ENCODE measurements at places on chromosomes 5 and 9.
A peak's percentile ranks its signal among the peaks of the same experiment; 100 is the strongest.

GRCh38 chr9:123401879-123402513, 46.0 kb downstream of the CRB2 start:
- peak; percentile 87 for DNase-seq

DNA sequence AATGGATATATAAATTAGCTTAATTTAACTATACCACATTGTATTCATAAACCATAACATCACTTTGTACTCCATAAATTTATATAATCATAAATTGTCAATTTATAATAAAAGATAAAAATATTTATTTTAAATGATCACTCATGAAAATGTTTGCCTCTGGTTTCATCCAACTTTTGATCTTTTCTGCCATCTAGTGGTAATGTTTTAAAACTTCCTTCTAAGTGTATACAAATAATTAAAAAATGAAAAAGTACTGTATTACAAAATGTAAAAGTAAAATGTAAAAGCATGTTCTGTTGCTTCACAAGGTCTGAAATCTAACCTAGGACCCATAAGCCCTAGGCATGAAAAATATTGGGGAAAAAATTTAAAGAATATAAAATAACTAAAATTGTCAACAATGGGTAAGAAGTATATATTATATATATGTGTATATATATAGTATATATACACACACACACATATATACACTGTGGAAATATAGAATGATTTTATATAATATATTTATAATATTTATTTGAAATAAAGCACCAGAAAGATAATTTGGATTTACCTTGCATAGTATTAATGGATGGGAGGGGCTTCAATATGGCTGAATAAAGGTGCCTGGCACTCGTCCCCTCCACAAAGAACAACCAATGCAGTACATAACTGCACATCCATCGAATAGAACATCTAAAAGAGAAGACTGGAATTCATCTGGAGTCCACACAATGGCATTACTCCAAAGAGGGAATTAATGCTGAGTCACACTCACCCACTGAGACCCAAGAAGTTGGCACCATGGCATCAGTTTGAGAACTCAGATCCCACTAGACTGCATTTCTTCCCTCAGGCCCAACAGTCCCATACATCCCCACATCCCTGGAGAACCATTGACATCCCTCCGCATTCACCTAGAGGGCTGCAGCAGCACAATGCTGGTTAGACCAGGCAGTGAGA, 32.5 kb downstream of the ANXA1 start:
- peak; percentile 2 for DNase-seq

DNA sequence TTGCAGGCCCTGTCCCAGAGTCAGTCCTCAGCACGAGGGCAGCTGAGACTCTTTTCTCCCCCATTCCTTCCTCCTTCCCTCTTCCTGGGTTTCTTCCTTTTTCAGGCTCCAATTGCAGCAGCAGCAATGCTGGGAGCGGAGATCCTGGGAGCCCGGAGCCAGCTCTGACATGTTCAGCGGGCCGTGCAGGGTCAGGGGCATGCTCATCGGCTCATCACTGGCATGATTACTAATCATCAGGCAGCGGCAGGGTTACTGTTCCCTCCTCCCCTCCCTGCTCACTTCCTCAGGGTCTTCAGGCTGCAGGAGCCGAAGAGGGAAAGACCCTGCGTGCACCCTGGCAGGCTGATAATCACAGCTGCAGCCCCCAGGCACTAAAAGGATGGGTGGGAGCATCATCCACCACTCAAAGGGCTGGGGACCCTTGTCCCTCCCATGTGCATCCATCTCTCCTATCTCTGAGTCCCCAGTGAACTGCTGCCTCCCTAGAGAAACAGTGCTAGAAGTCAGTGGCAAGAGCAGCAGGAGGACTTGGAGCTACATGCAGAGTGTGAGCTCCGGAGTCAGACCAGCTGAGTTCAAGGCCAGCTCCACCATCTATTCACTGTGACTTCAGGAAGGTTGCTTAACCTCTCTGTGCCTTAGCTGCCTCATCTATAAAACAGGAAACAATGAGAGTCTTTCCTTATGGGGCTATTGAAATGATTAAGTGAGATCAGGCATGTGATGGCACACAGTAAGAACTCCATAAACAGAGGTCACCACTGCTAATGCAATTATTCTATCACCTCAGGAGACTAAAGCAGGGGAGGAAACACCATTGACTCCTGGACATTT, 7.8 kb upstream of the KCNIP1 start:
- DNase-seq = no peak

DNA sequence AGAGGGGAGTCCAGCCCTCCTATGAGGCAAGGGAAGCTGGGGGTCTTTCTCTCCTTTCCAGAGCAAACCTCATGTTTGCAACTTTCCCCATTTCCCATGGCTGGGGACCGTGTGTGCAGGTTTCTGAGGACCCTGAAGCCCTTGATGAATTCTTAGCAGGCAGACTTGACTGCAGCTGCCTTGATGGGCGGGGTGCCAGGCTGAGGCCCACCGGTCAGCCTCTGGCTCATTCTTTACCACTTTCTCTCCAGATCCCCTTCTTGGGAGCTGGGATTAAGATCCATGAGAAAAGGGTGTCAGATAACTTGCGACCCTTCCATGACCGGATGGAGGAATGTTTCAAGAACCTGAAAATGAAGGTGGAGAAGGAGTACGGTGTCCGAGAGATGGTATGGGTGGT, 30.0 kb upstream of the FOXI1 start:
- DNase-seq = no peak

GRCh38 chr9:114130141-114130540, 25.2 kb upstream of the COL27A1 start:
- no peak for DNase-seq

DNA sequence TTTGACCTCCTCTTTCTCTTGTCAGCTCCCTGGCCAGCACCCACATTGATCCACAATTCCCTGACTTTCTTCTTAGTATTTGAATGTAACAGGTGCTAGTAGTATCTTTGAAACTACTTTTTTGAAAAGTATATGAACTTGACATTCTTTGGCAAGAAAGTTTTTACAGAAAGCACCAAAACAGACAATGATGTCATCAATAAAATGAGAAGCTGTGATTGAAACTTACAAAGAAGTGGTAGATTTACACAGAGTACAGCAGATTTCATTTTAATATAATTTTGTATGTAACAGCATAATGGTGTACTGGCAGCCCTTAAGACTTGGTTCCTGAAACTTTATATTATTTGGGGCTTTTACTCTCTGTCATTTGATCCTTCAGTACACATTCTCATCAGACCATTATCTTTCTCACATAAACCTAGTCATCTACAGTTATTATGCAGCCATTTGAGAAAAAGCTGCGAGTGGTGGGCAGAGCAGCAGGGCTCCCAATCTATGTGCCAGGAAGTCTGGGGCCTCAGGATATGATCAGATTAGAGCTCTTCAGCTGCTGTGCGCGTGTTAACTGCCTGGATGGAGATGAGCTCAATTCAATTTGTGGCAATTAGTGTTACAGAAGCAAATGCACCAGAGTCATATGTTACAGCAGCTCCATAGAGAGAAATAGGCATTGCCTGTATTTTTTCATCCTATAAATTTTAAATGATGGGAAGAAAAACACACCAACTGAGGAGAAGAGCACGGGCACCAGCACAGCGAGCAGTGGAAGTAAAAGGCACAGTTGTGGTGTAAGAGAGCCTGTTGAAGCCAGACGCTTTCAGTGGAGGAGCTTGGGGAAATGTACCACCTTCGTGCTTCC, 126.1 kb downstream of the STARD4 start:
- DNase-seq = no peak

- no peak for DNase-seq
Measured at GRCh38 chr5:57181154-57181553, 7.3 kb downstream of the GPBP1 start.

- DNase-seq = no peak
Measured at GRCh38 chr5:156402387-156402921, 75.5 kb downstream of the SGCD start.

- DNase-seq = no peak
Measured at GRCh38 chr5:170760113-170760512, 23.4 kb upstream of the GABRP start.

DNA sequence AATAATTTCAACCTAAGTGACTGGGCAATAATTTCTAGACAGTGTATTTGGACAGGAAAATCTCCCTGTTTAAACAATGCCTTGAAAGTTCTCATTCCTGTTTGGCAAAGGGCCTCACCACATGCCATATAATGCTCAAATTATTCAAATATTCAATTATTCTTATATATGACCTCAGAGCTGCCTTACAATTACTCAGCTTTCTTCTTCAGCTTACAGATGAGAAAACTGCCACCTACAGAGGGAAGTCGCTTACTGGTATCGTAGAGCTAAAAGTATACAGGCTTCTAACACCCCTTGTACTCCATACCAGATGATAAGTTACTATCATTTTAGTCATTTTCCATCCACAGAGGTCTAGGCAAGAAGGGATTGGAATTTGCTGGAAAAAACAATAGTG, 830.3 kb downstream of the BRINP1 start:
- DNase-seq = no peak

DNA sequence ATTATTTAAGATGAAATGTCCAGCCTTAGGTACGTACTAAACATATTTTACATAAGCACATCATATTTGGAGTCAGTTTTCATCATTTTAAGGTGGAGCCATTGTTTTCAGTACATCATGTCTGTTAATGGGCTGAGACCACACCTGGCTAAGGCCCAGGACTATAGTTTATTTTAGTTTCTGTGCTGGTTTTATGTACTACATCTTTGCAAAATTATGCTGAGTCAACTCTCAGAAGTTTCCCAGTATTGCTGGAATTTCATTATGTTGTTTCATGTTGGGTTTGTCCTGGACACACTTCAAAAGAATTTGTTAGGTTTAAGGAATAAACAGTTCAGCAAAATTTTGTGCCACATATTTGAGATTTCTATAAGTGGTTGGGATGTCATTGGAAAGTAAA, 171.2 kb downstream of the CCDC171 start:
- DNase-seq = no peak

DNA sequence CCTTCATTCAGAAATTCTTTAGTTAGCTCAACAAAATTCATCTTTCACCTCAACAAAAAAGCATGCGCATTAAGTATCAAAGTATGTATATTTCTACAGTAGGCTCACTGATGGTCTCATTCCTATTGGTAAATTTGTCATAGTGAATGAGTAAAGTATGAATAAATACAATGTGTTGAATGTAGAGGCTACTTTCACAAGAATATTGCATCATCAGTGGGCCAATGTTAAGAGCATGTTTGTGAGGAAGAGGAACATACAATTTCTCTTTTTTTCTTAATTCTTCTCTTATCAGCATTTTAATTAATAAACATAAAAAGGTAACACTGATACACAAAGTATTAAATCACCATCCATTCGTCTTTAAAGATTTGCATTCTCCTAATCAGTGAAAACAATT, 505.1 kb downstream of the CETN3 start:
- no peak for DNase-seq

DNA sequence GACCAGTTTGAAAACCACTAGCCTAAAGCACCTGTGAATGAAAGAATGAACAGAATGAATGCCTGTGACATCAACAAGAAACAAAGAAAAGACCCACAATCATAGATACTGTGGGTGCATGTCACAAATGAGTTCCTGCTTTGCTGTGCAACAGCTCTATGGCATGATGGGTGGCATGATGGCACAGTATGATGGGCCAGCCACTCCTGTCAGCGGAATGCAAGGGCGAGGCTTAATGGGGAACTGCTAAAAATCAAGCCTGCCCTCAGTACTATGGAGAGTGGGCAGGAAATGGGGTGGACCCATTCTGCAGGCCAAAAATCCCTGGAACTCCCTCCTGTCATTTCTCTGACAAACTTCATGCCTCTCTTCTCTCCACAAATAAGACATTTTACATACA, 89.0 kb downstream of the DCP2 start:
- DNase-seq = no peak

GRCh38 chr9:8420416-8420815, 620.8 kb upstream of the DMAC1 start:
- DNase-seq = no peak

DNA sequence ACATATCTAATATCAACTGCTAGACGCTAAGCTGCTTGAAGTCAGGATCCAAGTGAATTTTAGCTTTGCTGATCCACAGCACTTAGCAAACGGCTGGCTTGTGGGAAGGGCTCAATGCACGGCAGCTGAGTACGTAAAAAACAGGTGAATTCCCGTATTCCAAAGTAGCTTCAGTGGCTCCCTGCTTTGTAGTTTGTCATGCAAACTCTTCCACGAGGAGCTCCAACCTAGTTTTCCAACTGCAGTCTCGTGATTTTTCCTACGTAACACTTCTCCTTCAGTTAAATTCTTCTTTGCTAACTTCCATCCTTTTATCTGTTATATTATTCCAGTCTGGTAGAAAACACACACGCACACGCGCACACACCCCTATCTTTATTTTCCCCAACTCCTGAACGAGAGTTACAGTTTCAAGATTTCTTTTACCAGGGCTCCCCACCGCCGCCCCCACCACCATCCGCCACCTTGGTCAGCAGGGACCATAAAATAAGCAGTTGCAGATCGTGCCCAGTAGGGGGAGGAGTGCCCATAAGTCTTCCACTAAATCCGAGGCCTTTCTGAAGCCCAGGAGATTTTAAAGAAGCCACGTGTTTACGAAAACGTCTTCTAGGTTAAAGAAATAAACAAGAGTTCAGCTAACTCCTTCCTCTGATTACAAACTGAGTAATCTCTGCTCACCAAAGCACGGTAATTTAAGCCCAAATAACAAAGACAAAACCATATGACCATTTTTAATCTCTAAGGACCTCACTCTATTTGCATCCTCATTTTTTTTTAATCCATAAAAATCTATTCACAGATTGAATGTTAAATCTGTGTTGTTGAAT, 34.8 kb upstream of the TRIO start:
- peak; percentile 62 for DNase-seq

- no peak for DNase-seq
Measured at GRCh38 chr5:146897061-146897460, 18.5 kb upstream of the PPP2R2B start.

GRCh38 chr5:122699201-122699600, 75.7 kb upstream of the SNX2 start:
- DNase-seq = no peak

GRCh38 chr5:136037001-136037705, 8.4 kb downstream of the TGFBI start:
- no peak for DNase-seq

GRCh38 chr5:73022471-73023169, 66.8 kb downstream of the FCHO2 start:
- no peak for DNase-seq

DNA sequence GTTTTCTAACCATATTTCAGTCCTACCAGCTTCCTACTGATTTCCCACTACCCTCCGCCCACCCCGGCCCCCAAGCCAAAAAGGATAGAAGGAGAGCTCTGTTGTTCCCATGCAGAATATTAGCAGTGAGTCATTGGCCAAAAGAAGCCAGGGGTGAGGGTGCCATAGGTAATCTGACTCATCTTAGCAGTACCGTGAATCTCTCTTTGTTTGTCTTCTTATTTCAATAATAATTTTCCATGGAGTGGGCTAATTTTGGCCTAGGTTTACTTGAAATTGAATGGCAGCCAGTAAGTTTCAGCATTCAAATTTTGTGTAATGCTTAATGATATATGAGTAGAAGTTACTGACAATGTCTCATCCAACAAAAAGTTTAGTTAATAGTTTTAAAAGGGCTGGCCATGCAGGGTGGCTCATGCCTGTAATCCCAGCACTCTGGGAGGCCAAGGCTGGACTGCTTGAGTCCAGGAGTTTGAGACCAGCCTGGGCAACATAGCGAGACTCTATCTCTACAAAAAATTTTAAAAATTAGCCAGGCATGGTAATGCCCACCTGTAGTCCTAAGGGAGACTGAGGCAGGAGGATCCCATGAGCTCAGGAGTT, 74.2 kb downstream of the C9orf152 start:
- DNase-seq = no peak
